ENCODE measurements at places on chromosomes 1 and 21.

- no peaks in the 10 kb centered on the region for H3K27me3 ChIP-seq
- no peak overlapping the region for H3K4me3 ChIP-seq
- H3K36me3 ChIP-seq: no peaks in the 10 kb centered on the region
- DNase-seq: no peak
- no peak overlapping the region for H3K27ac ChIP-seq
- H3K4me1 ChIP-seq: no peaks in the 10 kb centered on the region
These were observed 6.5 kb downstream of the AIRE start for GRCh38 chr21:44291936-44292811.

- no peak overlapping the region for H3K4me3 ChIP-seq
- no peaks in the 10 kb centered on the region for H3K27me3 ChIP-seq
- no peak for DNase-seq
- no peak overlapping the region for H3K27ac ChIP-seq
- no peaks in the 10 kb centered on the region for H3K4me1 ChIP-seq
These were observed 13.9 kb upstream of the XPR1 start for GRCh38 chr1:180617774-180618395.

DNA sequence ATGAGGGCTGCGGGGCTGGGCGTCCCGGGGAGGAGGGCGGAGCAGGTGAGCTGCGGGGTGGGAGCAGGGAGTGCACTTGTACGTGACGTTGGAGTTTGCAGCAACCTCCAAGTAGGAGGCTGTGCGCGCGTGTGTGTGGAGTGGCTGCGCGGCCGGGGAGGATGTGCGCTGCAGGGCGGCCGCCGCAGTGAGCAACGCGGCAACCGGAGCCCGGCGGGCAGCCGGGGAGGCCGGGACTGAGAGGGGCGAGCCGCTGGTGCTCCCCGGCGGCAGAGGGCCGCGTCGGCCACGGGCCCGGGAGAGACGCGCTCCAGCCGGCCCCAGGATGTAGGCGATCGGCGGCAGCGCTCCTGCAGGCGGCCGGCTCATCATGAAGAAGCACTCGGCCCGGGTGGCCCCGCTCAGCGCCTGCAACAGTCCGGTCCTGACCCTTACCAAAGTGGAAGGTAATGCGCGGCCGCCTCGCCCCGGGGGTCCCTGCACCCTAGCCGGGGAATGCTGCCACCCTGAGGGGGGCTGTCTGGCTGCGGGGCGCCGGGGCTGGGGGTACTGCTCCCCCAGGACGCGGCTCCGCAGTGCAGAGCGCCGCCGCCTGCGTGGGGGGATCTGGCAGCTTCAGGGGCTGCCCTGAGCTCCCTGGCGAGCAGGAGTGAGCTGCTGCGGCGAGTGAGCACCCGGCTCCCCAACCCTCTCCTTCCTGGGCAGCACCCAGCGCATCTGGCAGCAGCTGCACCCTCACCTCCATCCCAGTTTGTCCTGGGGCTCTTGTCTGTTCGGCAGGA lies 158.9 kb upstream of the COA6 start:
- H3K27me3 ChIP-seq: no peaks in the 10 kb centered on the region
- peaks cover 6% of the 10 kb centered on the region for H3K4me1 ChIP-seq
- peak overlapping the region; percentile 70 for H3K4me3 ChIP-seq
- H3K27ac ChIP-seq: no peak overlapping the region

DNA sequence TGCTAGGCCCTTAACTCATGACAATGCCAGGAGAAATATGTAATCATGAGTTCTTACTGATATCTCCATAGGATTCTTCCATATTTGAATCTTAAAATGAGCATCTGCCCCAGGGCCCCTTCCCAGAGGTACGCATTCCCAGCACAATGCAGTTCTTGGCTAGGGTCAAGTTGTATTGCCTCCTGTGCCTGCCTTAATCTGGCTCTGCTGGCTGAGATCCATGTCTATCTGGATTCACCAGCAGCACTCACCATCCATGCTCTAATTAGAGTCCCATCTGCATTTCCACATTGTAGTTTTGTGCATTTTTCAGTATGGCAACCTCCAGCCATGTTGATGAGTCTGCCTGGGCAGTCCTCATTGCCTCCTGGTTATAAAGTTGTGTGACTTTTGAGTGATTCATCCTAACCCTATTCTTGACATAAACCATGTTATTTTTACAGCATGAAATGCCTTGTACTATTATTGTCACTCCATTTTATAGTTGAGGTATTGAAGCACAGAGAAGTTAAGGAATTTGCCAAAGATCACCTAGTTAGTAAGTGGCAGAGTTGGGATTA lies 55.9 kb downstream of the CAMSAP2 start:
- no peaks in the 10 kb centered on the region for H3K27me3 ChIP-seq
- H3K4me3 ChIP-seq: no peak overlapping the region
- no peak overlapping the region for H3K27ac ChIP-seq

GRCh38 chr1:235763962-235764361 lies 102.7 kb downstream of the LYST start:
- H3K4me3 ChIP-seq: no peak overlapping the region
- no peaks in the 10 kb centered on the region for H3K4me1 ChIP-seq
- no peaks in the 10 kb centered on the region for H3K36me3 ChIP-seq
- no peaks in the 10 kb centered on the region for H3K27me3 ChIP-seq

- no peaks in the 10 kb centered on the region for H3K4me1 ChIP-seq
- no peaks in the 10 kb centered on the region for H3K27me3 ChIP-seq
- no peak for DNase-seq
- H3K27ac ChIP-seq: no peak overlapping the region
- H3K36me3 ChIP-seq: no peaks in the 10 kb centered on the region
- H3K4me3 ChIP-seq: no peak overlapping the region
These were observed 22.4 kb downstream of the SMYD2 start for GRCh38 chr1:214303141-214303930.

GRCh38 chr1:212667223-212668139 lies 32.2 kb downstream of the BATF3 start:
- no peak overlapping the region for H3K27ac ChIP-seq
- no peaks in the 10 kb centered on the region for H3K36me3 ChIP-seq
- 0 out of 2 replicates have a peak, but pooled peaks cover 2% of the 10 kb centered on the region for H3K27me3 ChIP-seq
- no peak for DNase-seq

DNA sequence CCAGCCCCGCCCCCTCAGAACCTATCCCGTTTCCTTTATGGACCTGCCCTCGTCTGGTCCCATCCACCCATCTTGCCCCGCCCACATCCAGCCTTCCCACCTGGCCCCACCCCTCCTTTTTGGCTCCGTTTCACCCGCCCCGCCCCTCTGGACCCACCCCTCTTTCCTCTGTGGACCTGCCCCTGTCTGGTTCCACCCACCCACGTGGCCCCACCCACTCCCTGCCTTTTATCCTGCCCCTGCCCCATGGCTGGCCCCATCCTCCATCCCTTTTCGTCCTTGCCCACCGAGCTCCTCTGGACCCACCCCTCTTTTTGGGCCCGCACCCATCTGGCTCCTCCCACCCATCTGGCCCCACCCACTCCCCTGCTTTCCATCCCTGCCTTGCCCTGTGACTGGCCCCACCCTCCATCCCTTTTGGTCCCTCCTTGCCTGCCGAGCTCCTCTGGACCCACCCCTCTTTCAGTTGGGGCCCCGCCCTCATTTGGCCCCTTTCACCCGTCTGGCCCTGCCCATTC lies 177.3 kb downstream of the CAMTA1 start:
- peaks cover 6% of the 10 kb centered on the region for H3K4me1 ChIP-seq
- H3K27me3 ChIP-seq: no peaks in the 10 kb centered on the region
- DNase-seq: peak; percentile 81
- no peaks in the 10 kb centered on the region for H3K36me3 ChIP-seq

- H3K27me3 ChIP-seq: no peaks in the 10 kb centered on the region
- DNase-seq: no peak
- no peaks in the 10 kb centered on the region for H3K36me3 ChIP-seq
- no peak overlapping the region for H3K4me3 ChIP-seq
- no peak overlapping the region for H3K27ac ChIP-seq
- no peaks in the 10 kb centered on the region for H3K4me1 ChIP-seq
These were observed 528.9 kb downstream of the OMA1 start for GRCh38 chr1:58017641-58018040.

GRCh38 chr1:202967684-202968281 lies 726 bp upstream of the CYB5R1 start:
- no peaks in the 10 kb centered on the region for H3K27me3 ChIP-seq
- peak overlapping the region; percentile 57 for H3K4me3 ChIP-seq
- no peaks in the 10 kb centered on the region for H3K36me3 ChIP-seq
- H3K27ac ChIP-seq: no peak overlapping the region
- DNase-seq: no peak

DNA sequence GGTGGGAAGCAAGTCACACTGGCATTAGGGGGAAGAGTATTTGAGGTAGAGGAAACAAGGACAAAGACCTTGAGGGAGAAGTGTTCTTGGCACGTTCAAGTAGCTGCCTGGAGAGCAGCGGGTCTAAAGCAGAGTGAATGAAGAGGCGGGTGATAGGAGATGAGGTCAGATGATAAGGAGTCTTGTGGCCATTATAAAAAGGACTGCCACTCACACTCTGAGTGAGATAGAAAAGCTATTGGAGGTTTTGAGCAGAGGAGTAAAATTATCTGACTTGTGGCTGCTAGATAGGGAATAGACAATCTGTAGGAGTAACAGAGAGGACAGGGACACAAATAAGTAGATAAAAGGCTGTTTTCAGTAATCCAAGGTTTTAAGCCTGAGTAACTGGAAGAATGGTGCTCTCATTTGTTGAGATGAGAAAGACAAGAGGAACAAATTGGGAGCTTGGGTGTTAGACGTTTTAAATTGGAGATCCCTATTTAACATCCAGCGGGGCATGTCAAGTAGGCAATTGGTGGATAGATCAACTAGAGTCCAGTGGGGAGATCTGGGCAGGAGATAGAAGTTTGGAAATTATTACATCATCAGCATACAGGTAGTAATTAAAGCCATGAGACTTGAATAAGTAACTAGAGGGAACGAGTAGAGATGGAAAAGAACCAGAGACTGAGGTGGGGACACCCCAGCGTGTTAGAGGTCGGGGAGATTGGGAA lies 43.7 kb downstream of the HENMT1 start:
- no peaks in the 10 kb centered on the region for H3K4me1 ChIP-seq
- no peak overlapping the region for H3K27ac ChIP-seq
- H3K36me3 ChIP-seq: no peaks in the 10 kb centered on the region
- DNase-seq: no peak
- H3K27me3 ChIP-seq: no peaks in the 10 kb centered on the region

GRCh38 chr1:41529621-41530395 lies 45.3 kb upstream of the EDN2 start:
- H3K4me3 ChIP-seq: no peak overlapping the region
- no peak for DNase-seq
- H3K27ac ChIP-seq: no peak overlapping the region

DNA sequence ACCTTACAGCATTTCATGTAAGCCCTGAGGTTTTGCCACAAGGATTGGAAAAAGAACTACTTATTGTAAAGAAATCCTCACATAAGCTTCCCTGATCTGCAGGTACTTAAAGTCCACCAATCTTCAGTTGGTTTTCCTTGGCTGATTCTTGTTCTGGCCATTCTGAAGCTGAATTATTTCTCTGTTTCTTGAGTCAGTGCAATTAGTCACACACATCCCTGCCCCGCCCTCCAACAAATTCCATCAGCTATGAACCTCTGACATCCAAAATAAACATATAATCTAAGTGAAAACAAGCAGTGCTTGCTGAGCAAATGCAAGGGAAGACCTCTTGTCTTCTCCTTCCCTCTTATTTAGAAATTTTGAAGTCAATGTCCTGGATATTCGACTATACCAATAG lies 8.2 kb upstream of the FNDC7 start:
- H3K27me3 ChIP-seq: no peaks in the 10 kb centered on the region
- no peak for DNase-seq
- H3K36me3 ChIP-seq: peaks cover 10% of the 10 kb centered on the region
- no peak overlapping the region for H3K4me3 ChIP-seq
- H3K27ac ChIP-seq: no peak overlapping the region

DNA sequence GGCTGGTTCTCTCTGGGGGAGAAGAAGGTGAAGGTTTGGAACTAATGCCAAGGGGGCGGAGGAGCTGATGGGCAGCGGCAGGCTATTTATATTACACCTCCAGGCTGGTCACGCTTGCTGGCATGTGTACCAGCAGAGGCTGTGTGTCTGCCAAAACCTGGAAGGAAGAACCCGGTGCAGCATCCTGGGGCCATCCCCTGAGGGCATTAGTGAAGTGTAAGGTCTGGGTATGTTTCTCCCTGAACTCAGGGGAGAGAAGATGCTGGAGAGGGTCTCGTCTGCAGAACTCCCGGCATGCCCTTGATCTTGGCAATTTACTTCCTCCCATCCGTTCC lies 5.3 kb downstream of the DISP3 start:
- no peak overlapping the region for H3K27ac ChIP-seq
- no peaks in the 10 kb centered on the region for H3K36me3 ChIP-seq
- H3K4me1 ChIP-seq: peaks cover 2% of the 10 kb centered on the region

- no peak overlapping the region for H3K4me3 ChIP-seq
- H3K36me3 ChIP-seq: no peaks in the 10 kb centered on the region
- no peaks in the 10 kb centered on the region for H3K4me1 ChIP-seq
- DNase-seq: no peak
- no peaks in the 10 kb centered on the region for H3K27me3 ChIP-seq
These were observed 110.1 kb downstream of the SPSB1 start for GRCh38 chr1:9402717-9403225.

DNA sequence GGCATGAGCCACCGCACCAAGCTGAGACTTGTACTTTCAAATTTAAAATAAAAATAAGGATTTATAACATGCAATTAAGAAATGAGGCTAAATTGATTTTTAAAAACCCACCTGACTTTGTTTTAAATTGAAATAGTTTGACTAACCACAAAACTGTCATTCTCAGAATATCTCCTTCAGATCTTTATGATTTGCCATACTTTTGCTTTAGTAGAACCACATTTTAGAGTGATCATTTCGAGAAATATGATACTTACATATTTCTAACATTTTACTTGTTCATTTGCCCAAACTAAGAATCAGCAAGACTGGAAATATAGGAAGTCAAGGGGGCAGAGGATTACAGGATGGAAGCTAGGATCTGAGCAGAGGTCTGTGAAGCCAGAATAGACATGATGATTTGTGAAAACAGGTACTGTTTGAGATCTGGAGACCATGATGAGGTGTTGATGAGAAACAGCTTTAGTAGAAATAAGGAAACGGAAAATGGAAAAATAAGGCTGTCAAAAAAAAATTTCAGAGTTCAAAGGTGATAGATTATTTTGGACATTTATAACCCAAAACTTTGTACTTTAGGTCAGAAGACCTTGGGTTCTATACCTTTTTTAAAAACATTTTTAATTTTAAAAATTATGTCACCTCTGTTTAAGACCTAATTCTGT lies 44.8 kb downstream of the GIPC2 start:
- H3K36me3 ChIP-seq: no peaks in the 10 kb centered on the region
- H3K4me1 ChIP-seq: 0 out of 2 replicates have a peak, but pooled peaks cover 2% of the 10 kb centered on the region
- H3K27me3 ChIP-seq: no peaks in the 10 kb centered on the region
- DNase-seq: no peak
